DND-41 (cell line): ENCODE measurements at places on chromosomes 2 and 18.

- no peak for DNase-seq
Observed at GRCh38 chr2:201008296-201008829, 44.9 kb upstream of the ORC2 start.

GRCh38 chr2:9518163-9518562 lies 37.5 kb downstream of the ADAM17 start:
- no peak for DNase-seq

DNA sequence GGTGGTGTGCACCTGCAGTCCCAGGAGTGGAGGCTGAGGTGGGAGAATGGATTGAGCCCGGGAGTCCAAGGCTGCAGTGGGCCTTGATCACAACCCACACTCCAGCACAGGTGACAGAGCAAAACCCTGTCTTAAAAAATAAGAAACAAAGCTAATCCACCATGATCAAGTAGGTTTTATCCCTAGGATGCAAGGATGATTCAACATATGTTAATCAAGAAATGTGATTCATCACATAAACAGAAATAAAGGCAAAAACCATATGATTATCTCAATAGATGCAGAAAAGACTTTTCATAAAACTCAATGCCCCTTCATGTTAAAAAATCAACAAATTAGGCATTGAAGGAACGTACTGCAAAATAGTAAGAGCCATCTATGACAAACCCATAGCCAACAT lies 58.1 kb downstream of the CCBE1 start:
- no peak for DNase-seq

DNA sequence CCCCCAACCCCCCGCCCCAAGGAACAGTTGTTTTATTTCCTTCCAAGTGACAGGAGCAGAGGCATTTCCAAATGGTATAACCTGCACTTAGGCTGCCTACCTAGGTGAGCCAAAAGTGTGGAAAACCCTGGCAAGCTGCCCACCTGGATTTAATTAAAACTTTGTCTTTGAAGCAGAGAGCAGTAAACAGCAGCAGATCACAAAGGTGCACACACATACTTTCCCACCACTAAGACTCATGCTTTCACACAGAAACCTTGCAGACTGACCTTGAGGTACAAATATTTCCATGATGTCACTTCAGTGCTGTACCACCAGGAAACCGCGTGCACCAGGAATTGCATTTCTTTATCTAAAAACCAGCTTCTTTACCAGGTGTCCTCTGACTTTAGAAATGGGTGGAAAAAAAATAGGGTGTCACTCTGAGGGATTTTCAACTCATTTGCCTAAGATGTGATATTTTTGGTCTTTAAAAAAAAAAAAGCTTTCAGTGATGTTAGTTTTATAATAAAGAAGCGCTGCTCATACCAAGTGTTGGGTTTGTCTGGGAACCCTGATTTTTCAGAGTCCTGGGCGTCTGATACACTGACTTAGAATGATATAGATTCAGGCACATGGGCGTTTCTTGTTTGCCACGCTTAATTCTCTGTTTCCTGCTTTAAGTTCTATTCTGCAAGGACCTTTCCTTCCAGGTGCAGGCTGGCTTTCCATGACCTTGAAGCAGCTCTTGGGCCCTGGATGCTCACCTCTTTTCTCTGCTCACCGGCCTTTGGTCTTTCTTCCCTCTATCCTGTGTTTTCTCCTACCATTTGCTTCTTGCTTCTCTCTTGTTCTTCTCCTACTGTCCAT lies 70.7 kb upstream of the BCL2L11 start:
- DNase-seq = no peak

GRCh38 chr18:1062588-1062987 lies 157.9 kb downstream of the ADCYAP1 start:
- DNase-seq = no peak

- DNase-seq = no peak
Observed at GRCh38 chr18:44887227-44887631, 206.5 kb downstream of the SETBP1 start.

GRCh38 chr2:25341011-25341727 lies 556 bp downstream of the DNMT3A start:
- DNase-seq = peak; percentile 42

DNA sequence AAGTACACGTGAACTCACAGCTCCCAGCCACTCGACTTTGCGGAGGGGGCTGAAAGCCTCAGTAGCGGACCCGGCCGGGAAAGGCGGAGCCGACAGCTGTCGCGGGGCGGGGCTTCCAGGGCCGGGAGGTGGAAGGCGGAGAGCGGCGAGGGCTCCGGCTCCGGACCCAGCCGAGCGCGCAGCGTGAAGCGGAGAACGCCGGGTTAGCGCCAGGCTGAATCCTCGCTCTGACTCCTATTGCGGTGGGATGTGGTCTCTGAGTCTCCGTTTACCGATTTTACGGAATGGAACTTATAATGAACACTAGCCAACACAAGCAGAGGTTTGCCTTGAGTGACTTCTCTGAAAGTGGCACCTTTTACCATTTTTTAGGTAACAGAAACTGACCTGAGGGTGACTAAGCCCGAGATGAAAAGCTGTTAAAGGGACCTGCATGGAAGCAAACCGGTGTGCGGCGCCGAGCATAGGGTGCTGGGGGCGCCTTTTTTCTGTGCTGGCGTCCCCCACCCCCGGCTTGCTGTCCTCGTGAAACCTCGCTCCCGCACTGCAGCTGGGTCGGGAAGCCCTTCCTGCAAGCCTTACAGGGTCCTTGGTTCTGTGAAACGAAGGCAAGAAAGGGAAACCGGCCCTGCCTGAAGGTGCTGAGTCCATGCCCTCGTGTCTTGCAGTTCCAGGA lies 72.9 kb downstream of the EN1 start:
- DNase-seq = no peak

DNA sequence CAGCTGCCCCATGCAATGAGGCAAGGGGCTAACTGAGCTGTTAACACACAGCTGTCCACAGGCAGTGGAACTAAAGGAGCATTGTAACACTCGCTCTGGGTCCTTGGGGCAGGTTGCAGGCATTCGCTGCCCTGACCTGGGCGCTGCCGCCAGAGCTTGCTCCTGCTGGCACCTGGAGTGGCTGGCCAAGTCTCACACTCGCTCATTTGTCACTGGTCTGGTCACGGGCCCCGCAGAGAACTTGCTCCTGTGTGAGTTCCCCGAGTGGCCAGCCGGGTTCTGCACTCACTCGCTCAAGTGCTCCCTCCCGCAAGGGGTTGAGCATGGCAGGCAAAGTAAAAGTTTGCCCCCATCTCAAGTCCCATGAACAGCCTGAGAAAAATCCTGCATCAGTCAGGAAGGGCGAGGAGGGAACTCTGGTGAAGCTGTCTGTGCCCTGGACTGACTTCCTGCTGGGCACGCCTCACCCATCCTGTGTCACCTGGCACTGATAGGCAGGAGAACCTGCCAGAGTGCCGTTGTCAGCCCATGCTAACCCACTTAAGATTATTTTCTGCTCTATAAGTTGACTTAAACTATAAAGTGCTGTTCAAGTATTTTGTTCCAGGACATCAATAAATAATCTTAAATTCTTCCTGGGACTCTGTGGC lies 934.8 kb upstream of the GYPC start:
- no peak for DNase-seq

- no peak for DNase-seq
Observed at GRCh38 chr18:80000877-80001276, 12.5 kb upstream of the TXNL4A start.

GRCh38 chr2:94923196-94923595 lies 52.0 kb downstream of the TEKT4 start:
- DNase-seq = no peak

GRCh38 chr2:127566576-127566975 lies 31.1 kb downstream of the MYO7B start:
- no peak for DNase-seq

DNA sequence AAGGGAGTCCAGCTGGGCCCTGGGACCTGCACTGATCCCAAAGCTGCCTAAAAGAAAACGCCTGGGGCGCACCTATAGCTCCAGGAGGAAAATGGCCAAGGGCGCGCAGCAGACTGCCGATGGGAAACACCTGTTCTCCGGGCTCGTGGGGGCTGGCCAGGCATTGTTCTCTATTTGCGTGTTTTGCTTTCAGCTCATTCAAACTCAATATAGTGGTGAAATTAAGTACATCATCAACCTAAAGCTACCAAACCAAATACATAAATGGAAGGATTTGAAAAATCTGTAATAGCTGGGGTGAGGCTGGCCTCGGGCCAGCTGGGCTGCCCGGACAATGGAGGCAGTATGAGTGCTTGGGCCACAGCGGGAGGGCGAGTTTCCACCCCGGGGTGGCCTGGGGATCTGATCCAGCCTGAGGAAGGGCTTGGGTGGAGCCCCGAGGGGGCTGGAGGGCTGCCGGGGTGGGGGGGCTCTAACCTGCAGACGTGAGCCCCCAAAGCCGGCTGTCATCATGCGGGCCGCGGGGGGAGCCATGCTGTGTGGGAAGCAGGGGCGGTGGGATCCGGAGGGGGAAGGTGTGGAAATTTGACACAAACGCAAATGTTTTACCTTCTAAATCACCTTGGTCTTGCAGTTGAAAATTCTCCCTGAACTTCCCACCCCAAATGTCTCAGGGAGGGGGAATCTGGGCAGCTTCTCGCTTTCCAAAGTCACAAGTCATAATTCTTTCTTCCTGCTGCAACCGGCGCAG lies 77.6 kb downstream of the ASB1 start:
- no peak for DNase-seq

DNA sequence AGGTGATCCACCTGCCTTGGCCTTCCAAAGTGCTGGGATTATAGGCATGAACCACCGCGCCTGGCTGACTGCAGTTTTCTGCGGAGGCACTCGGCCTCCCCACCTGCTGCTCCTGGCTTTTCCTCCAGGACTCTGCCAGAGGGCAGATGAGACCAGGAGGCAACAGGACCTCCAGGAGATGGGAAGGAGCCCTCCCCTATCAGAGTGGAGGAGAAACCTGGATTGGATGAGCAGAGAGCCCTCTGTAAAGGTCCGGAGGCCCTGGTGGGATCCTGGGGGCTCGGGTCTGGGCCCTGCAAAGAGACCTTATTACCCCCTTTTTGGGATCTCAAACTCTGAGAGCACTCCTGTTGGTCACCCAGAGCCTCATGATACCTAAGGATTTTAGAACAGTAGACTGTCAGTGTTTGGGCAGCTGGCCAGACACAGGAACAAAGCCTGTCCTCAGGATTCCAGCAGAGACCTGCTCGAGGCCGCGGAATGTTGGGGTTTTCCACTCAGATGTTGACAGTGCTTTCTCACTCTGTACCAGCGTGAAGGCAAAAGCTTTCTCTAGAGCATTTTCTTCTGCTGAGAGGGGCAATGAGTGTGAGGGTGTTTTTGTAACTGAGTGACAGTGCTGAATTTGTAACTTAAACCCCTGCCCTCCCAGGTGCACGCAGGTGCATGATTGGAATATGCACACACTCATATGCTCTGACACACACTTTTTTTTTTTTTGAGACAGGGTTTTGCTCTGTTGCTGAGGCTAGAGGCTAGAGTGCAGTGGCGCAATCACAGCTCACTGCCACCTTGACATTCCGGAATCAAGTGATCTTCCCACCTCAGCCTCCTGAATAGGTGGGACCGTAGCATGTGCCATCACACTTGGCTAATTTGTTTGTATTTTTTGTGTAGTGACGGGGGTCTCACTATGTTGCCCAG lies 48.4 kb downstream of the NPPC start:
- DNase-seq = no peak

DNA sequence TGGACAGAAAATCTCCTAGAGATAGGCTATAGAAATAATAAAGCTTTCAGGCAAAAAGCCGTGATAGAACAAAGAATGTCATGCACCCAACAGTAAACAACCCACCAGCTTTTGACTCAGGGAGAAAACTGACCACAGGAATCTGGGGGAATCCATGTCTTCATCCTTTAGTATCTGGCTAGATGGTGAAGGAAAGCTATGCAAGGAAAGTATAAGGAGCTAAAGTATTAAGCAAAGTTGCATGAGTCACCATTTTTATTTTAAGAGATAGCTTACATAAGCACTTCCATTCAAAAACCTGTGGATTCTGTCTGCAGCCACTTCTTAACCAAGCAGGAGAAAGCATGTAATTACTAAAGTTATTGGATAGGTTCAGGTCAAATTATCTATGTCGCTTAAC lies 363.8 kb downstream of the LRP1B start:
- no peak for DNase-seq

DNA sequence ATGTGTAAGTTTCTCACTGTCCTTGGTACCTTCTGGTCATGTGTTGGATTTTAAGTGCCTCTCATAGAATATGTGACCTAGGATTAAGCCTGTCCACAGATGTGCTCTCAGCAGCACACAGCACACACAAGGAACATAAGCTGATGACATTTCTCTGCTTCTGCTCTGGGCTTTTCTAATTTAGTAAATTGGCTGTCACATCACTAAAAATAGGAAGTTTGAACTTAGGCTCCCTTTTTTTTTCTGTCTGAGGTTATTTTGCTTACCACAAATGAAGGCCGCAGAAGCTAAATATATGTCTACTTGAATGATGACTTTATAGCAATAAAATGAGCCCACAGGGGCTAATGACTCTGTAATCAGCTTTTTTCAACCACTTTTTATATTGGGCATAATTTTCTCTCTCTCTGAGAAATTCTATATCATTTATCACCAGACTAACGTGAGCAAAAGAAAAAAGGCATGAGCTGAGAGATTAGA lies 150.2 kb upstream of the KLHL14 start:
- no peak for DNase-seq

- no peak for DNase-seq
Observed at GRCh38 chr2:238653431-238654109, 194.3 kb upstream of the TWIST2 start.

DNA sequence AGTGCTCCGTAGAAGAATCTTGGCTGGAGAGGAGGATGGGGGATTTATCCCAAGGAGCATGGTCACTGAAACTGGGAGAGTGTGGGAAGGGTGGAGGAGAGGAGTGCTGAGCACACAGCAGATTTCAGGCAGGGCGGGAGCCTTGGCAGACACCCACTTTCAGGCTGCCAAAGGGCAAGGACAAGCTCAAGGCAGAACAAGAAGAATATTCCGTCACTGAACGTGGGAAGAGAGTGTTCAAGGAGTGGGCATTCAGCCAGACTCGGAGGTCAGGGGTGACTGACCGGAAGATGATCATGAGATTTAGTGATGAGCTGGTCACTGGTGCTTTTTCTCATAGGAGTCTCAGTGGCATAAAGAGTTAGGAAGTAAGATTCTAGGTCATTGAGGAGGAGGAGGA lies 136.2 kb upstream of the RASGRP3 start:
- no peak for DNase-seq

- no peak for DNase-seq
Observed at GRCh38 chr18:66558773-66559172, 45.1 kb downstream of the CDH19 start.

DNA sequence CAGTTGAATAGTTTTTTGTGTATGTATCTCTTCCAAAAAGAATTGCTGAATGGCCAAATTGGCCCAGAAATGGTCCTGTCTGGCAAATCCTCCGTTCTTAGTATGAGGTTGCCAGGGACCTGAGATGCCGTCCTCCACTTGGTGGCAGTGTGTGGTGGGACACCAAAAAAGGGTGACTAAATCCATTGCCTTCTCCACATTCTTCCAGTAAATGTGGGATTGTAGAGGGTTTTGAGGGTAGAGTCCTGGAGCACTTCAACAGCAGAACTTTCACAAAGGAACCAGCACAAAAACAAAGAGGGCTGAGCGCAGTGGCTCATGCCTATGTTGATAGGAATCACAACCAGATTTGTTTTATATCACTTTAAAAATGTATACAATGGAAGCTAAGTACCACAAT lies 199.9 kb downstream of the BCL2 start:
- DNase-seq = peak; percentile 38
